ENCODE measurements at places on chromosomes 3 and 15.
A peak's percentile ranks its signal among the peaks of the same experiment; 100 is the strongest.

- DNase-seq = no peak
These were observed 35.3 kb downstream of the OXNAD1 start for GRCh38 chr3:16300307-16300706.

DNA sequence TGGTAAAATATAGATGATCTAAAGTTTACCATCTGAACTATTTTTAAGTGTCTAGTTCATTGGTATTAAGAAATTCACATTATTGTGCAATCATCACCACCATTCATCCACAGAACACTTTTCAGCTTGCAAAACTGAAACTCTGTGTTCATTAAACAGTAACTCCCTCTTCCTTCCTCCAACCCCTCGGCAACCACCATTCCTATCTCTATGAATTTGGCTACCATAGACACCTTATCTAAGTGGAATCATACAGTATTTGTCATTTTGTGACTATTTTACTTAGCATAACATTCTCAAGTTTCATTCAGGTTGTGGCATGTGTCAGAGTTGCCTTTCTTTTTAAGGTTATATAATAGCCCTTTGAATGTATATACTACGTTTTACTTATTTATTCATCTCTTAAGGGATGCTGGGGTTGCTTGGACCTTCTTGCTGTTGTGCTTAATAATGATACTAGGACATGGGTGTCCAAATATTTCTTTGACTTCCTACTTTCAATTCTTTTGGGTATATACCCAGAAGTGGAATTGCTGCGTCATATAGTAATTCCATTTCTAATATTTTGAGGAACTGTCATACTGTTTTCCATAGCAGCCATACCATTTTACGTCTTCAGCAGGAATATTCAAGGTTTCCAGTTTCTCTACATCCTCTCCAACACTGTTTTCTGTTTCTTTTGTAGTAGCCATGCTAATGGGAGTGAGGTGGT lies 20.9 kb downstream of the KAT2B start:
- no peak for DNase-seq

- DNase-seq = no peak
These were observed 5.4 kb downstream of the MUC4 start for GRCh38 chr3:195806211-195806915.

DNA sequence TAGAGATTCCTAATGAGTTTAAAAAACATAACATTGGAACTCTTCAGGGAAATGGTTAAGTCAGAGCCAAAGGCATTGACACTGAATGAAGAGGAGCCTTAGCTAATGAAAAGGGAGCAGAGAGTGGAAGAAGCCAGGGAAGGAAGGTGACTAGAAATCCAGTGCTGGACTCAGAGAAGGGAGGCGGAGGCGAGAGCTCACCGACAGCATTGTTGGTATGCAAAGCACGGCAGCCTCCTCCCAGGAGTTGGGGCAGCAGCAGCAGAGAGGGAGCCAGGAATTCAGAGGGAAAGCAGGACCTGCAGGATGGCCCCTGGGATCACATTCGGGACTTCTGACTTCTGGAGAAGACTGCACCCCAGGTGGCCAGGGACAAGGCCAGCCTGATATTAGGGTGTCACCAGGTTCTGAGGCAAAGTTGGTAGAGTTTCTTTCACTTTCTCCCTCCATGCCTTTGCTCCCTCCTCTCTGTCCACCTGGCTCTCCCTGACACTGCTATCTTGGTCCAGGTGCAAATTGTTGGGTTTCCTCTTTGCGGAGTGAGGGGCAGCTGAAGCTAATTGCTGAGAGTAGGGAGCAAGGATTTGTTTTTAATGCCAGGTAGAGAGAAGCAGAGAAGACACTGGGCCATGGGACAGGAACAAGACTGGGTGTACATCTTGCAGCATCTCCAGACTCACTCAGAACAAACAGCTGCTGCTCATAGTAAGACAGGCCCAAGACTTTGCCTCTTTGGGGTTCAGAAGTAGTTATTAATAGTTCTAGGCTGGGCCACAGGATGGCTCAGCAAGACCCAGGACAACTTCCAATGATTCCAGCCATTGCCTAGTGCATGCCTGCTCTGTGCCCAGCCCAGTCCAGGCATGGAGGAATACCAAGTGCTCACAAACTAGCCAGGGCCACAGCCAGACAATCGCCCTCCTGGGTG lies 157.9 kb downstream of the TLE3 start:
- DNase-seq = no peak

DNA sequence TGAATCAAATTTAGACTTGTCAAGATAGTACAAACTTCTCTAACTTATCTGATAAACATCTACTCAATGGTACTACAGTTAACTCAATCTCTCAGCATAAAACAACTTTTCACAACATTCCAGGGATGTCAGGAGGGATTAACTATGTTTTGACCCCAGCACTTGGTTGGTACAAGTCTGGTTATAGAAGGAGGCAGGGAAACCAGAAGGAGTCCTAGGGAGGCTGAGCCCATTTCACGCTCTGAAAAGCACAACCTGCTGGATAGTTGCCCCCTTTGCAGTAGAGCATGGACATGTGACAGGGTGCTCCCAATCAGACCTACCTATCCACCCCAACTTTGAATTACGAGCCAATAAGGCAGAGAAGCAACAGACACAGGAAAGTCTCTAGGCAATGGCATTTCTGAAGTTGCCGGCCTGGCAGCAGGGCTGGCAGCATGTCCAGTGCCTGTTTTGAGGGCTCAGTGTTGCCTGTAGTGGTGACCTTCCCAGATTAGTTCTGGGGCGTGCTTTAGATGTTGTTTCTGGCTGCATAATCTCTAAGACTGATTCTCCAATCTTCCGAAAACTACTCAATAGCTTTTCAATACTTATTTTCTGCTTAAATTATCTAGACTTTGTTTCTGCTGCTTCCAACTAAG lies 8.2 kb downstream of the ANKUB1 start:
- DNase-seq = no peak

DNA sequence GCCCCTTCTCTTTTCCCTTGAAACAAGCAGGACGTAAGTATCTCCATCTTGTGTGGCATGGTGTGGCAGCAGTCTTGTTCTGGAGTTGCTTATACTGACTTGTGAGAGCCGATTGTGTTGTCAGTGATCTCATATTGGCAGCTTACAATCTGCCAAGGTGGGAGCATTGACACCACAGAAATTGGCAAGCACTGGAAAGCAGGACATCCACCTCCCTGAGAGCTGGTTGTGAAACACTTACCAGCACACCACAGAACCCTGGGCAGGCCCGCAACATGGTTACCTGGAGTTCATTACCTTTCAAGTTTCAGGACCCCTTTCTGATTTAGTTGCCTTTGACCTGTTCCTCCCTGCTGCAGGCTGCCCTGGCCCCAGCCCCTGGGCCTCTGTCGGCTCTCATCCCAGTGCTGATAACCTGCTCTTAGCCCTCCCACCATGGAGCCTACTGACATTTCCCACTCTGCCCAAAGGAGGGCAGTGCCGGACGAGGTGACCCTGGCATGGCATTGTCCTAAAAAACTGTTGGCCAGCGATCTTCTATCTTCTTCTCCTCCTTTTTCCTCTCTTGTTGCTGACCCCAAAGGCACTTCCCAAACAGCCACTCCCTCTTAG lies 10.6 kb upstream of the ATP2B2 start:
- DNase-seq = no peak

DNA sequence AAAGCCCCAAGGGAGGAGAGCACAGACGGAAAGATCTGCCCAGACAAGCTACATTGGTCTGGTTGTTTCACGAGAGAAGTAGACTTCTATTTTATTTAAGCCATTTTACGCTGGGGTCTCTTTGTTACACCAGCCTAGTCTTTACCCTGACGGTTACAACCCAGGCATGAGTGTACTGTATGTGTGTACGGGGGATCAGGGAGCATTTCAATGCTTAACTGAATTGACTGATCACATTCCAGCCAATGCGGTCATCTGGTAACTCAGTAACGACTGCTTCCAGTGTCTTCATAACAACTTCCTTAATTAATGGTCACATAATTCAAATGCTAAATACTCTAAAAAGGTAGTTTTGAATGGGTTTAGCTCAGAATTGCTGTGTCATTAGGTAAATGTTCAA lies 288.6 kb downstream of the FOXP1 start:
- no peak for DNase-seq

DNA sequence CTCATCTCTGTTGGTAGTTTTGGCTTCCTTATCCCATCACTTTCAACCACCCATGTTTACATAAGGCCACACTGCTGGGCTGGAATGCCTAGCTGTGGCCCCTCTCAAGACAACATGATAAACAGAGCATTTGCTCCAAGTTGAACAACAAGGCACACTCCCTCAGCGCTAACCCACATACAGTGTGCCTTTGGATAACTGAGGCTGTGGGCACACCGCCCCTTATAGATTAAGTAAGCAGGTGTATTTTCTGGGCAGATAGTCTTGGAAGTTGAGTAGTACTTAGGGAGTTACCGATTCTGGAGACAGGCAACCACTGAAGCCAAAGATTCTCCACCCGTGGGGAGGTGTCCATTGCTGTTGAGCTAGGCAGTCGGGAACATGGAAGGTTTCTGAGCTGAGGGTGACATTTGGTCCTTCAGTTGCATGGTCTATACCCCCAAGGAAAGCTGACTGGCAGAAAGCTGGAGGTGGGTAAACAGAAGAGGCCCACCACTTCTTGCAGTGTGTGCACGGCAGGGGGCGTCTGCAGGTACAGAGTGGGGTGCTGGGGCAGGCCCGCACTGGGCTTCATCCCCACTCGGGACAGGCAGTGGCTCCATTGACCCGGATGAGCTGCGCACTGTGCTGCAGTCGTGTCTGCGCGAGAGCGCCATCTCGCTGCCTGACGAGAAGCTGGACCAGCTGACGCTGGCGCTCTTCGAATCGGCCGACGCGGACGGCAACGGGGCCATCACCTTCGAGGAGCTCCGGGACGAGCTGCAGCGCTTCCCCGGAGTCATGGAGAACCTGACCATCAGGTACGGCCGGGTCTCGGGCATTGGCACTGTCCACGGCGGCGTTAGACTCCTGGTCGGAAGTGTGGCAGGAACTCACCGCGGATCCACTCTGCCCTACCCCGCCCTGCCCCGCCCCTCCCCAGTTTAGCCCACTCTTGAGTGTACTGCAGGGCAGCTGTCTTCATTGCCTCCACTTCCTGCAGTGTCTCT lies 16.8 kb downstream of the NOX5 start:
- peak; percentile 11 for DNase-seq

DNA sequence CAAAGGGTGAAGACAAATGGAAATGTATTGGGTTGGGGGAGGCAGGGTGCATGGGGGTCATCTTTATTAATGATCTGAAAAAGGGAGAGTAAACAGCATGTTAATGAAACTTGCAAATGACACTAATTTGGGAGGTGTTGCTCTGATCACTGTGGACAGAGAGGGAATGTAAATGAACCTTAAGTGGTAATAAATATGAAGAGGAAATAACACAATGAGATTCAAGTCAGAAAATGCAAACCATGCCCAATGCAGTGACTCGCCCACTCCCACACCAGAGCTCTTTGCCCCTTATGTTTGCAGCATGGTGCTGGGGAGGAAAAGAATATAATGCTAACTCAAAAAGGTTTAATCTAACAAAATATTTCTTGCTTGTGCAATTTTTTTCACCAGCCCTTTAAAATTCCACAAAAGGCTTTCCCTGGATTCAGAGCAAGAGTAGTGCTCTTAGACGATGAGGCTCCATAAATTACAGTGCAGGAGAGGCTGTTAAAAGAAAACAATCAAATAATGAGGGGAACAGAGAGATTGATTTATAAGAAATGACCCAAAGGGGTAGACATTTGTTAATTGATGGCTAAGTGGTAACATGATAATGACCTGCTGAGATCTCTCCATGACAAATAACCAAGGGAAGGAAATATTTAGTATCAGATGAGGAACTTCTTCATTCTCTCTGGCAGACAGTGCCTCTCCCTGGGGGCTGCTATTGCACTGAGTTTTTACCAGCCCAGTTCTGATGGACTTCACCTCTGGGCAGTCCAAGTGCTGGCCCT lies 210.0 kb upstream of the PPP2R3A start:
- no peak for DNase-seq

DNA sequence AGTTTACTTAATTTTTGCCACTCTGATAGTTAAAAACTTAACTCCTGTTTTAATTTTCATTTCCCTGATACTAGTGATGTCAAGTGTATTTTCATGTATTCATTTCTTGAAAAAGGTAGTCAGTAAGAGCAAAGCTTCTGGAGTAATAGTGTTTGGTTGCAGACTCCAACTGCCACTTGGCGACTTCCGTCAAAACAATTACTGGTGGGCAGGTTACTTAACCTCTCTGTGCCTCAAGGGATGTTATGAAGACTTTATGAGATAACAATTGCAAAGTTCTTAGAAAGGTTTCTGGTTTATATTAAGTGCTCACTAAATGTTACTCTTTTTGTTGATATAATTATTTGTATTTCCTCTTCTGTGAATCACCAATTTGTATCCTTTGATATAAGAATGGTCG lies 129.7 kb downstream of the NFKBIZ start:
- no peak for DNase-seq

DNA sequence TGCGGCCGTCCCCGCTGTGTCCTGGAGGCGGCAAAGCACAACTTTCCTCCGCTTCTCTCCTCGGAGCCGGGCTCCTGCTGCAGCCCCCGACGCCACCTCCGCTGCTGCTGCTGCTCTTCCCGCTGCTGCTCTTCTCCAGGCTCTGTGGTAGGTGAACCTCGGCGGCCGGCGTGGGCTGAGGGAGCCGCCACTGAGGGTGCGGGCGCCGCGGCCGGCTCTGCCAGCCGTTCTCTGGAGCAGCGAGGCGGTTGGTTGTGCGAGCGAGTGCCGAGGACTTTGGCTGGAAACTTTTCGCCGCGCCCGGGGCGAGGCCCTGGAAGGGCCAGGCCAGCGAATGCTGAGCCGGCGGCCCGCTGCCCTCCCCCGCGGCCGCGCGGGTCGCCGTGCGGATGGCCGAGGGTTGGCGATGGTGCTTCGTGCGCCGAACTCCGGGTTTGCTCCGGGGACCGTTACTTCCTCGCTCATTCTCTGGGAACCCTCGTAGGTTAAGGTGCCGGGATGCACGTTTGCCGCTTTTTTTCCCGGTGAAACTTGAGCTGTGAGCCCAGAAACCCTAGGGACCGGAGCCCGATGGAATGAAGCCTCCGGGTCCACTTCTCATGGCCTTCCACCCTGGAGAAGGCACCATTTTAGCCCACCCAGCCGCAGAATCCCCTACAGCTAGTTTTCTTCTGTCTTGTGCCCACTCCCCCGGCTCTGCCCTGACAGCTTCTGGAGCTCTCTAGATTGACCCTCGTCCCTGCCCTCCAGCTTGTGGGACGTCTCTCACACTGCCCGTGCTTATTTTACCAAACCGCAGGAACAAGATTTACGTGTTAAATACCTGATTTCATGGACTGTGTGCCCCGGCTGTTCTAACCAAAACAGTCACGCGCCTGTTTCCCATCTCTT lies 660 bp downstream of the NECTIN3 start:
- no peak for DNase-seq

GRCh38 chr3:166425900-166426611 lies 588.8 kb upstream of the BCHE start:
- DNase-seq = no peak

- DNase-seq = no peak
These were observed 26.0 kb downstream of the RPN1 start for GRCh38 chr3:128624526-128625138.

Data from activated T-cell treated with anti-CD3 and anti-CD28 coated beads for 24 hours (primary cell).